ENCODE measurements at places on chromosomes 4 and X. TPM values are rescaled to one million over a fixed set of nuclear protein-coding genes. Genes with fewer than 3 reads are reported as not detected.

TMPRSS11D gene
- total RNA-seq, result not detected

APELA gene
- total RNA-seq, result not detected

MEPE gene
- not detected for total RNA-seq

PROM1 gene
- total RNA-seq, result 2.9 TPM

G3BP2 gene
- 71.2 TPM for total RNA-seq

IRAK1 gene
- 40.6 TPM for total RNA-seq

SMR3B gene
- not detected for total RNA-seq

HERC5 gene
- total RNA-seq, result 2.6 TPM

RBMXL3 gene
- not detected for total RNA-seq

MAGEC2 gene
- not detected for total RNA-seq

GRCh38 chr4:159141193-159141592 is 38.3 kb downstream of the RAPGEF2 start:
- DNase-seq, result no peak

DNA sequence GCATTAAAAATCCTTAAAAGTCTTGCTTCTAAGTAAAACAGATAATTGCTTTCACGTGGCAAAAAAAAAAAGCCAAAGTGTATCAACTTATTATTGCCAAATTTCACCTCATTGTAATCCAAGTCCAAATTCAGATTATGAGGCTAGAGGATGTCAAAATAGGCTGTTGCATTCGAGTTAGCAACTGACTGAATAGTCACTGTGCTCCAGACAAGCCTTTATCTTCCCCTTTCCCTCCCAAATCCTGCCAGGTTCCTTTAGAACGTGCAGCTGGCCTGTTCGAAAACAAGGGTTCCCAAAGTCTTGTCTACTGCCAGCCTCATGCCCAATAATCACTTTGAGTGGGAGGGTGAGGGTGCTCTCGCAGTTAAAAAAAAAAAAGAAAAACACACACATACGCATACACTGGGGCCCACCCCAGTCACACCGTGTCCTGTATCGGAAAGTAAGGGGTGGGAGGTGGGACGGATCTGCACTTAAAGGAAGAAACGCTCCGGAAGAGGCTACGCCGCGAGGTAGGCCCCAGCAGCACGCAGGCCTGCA is 603 bp downstream of the MAD2L1 start:
- DNase-seq, result no peak

- DNase-seq, result no peak
Observed at GRCh38 chr4:169756971-169757574, 671 bp downstream of the HPF1 start.

DNA sequence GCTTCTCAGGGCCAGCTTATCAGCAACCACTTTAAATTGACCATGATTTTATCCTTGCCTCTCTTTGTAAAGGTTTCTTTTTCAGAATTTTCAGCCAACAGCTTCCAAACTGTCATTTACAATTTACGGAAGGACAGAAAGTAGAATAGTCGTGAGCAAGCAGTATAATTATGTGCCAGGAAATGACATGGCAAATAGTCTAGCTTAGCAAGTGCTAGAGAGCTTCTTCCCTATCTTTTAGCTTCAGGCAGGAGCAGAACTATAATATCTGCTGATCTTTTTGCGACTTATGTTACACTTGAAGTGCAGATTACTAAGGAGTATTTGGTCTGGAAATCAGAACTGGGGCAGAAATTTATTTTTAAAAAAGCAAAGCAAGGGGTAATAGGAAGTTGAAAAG is 123.0 kb upstream of the AP1S2 start:
- DNase-seq, result no peak

- DNase-seq, result peak; percentile 19
Observed at GRCh38 chrX:102899940-102900916, 36.8 kb upstream of the RAB40AL start.

- no peak for DNase-seq
Observed at GRCh38 chr4:1604181-1604705, 79.9 kb downstream of the FAM53A start.

DNA sequence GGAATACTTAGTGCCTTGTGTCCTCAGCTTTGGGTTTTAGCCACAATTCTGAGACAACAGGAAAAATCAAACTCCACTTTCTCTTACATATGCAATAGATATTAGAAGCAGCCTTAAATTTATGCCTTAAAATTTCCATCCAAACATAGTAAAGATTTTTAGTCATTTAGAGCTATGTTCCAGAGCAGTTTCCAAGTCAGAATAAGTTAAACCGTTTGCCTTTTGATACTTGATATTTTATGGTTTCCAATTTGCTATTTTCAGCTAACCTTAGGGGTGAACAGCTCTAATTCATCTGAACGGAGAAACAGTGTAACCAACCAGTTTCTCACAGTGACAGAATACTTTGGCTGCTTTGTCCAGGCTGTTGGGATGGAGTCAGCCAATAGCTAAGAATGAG is 125.8 kb upstream of the RXFP1 start:
- no peak for DNase-seq

GRCh38 chr4:95610061-95610569 is 61.3 kb upstream of the UNC5C start:
- no peak for DNase-seq

- DNase-seq, result no peak
Observed at GRCh38 chr4:80207172-80207583, 9.9 kb downstream of the PRDM8 start.

GRCh38 chr4:159250751-159251325 is 148.0 kb downstream of the RAPGEF2 start:
- DNase-seq, result no peak

- no peak for DNase-seq
Observed at GRCh38 chr4:158179465-158179864, 6.6 kb upstream of the GASK1B start.

DNA sequence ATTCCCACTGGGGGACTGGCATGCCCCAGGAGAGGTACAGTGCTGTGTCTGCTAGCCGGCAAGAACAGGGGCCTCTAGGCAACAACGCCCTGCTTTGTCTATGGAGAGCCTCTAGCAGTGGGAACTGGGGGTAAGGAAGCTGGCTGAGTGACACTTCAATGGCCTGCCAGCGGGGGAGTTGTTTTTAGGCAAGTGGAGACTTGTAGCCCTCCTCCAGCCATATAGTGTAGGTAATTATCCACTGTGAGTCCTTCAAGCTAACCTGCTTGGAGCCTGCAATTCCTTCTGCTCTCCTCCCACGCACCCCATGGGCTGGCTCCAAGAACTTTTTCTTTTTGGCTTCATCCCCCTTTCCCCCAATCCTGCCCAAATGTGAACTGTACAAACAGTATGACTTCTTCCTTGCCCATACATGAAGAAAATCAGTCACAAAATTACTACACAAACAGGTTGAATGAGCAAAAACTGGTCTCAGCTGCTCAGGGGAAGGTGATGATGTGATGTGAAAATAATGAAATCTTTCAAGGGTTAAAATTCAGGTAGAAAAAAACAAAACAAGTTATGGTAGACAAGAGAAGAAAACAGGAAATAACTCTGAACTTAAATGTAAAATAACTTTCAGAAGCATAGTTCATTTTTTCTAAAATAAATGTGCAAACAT is 33.1 kb downstream of the LEF1 start:
- DNase-seq, result no peak

- DNase-seq, result no peak
Observed at GRCh38 chrX:83892433-83892832, 31.5 kb downstream of the CYLC1 start.

DNA sequence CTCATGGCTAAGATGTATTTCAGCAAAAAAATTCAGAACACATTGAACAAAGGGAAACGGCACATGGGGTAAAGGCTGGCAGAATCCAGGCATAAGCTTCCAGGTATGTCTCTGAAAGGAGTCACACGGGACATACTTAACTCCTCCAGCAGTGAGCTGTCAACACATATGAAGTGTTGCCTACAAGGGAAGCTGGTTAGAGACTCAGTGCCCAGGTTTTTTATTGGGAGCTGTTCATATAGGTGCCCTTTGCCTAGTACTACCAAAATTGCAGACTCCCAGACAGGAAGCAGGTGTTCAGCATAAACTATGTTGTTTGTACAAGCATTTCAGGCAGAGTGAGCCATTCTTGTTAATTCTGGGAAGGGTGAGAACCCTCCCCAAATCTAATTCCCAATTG is 77.4 kb upstream of the PUDP start:
- no peak for DNase-seq

DNA sequence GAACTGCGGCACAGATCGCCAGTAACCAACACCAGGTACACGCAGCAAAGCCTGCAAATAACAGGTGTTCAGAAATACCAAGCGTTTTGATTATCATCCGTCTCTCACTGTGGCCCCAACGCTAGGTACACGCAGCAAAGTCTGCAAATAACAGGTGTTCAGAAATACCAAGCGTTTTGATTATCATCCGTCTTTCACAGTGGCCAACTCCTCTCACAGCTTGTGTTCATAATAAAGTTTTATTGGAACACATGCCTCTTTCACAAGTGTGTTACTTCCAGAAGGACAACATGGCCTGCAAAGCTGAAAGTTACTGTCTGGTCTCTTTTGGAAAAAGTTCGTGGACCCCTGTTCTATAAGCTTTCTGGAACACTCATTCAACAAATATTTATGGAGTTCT is 153.1 kb downstream of the AFAP1 start:
- DNase-seq, result no peak

DNA sequence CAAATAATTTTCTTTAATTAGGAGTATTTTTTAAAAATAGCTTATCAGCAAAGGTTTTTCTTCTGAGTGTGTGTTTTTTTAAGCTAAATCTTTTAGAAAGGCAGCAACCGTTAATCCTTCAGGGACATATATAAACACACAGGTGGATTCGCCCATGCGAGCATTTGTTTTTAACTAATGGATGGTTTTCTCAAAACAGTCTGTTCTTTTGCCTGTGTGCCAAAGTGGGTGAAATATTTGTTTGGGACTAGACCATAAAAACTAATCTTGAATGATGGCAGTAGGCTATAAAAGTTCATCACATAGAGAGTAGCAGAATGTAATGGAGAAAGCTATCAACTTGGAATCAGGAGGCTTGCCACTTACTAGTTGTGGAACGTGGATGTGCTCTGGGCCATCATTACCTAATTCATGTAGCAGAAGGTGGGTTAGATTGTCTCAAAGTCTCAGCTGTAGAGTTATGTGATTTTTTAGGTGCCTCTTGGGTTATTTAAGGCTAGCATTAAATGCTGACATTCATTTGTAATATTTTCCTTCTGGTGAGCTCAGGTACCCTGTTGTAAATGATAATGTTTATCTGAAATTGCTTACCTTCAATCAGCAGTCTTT is 7.4 kb upstream of the TAPT1 start:
- no peak for DNase-seq

- no peak for DNase-seq
Observed at GRCh38 chr4:87118421-87118820, 102.0 kb downstream of the KLHL8 start.

DNA sequence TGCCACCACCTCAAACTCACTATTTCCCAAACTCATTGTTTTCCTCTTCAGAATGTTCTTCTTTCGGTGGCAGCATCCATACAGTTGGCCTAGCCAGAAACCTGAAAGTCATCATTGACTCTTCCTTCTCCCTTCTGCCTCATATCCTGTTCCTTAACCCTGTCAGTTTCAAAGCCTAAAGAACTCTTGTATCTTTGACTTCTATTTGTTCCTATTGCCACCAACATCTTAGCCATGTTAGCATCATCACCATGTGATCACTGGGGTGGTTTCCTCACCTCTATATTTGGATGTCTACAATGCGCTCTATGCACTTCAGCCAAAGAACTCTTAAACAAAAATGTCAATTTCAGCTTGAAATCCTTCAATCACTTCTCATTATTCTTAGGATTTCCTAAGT is 29.0 kb downstream of the DDX60L start:
- DNase-seq, result no peak

DNA sequence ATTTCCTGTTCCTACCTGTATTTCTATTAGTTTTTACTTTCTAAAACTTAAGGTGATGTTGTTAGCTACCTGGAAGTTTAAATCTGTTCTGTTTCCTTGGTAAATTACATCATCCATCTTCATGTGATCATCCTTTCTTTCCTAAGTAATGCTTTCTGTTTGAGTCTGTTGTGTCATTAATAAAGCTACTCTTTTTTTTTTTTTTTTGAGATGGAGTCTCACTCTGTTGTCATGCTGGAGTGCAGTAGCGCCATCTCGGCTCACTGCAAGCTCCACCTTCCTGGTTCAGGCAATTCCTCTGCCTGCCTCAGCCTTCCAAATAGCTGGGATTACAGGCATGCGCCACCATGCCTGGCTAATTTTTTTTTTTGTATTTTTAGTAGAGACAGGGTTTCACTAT is 73.3 kb downstream of the FIP1L1 start:
- no peak for DNase-seq

DNA sequence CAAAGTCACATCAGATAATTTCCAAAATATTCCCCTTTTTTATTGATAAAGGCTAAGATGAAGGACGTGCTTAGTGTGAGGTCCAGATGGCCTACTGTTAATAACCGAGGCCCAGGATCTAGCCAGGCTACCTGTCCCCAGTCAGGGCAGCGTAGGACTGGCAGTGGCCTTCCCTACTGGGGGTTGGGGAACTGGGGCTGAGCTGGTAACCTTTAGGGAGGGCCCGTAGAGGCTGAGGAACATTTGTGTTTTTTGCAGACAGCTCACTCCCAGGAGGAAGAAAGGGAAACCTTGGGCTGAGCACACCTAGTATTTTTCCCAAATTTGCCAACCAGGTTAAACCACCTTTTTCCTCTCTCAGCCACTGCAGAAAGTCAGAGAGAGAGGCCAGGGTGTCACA is 59.1 kb downstream of the KLF3 start:
- DNase-seq, result no peak

DNA sequence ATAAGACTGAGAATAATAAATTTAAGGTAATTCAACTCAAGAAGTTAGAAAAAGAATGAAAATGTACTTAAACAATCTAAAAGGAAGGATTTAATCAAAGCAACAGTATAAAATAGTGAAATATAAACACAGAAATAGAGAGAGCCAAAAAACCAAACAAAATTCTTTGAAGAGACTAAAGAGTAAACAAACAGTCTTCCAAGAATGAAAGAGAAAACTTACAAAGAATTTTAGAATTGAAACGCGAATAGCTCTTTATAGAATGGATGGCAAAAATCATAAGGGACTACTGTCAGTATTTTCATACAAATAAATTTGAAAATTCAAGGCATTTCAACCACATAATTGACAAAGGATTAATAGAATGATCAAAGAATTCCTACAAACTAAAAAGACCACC is 41.7 kb downstream of the VEGFC start:
- no peak for DNase-seq

GRCh38 chr4:118741301-118741855 is 56.2 kb downstream of the METTL14 start:
- DNase-seq, result no peak

DNA sequence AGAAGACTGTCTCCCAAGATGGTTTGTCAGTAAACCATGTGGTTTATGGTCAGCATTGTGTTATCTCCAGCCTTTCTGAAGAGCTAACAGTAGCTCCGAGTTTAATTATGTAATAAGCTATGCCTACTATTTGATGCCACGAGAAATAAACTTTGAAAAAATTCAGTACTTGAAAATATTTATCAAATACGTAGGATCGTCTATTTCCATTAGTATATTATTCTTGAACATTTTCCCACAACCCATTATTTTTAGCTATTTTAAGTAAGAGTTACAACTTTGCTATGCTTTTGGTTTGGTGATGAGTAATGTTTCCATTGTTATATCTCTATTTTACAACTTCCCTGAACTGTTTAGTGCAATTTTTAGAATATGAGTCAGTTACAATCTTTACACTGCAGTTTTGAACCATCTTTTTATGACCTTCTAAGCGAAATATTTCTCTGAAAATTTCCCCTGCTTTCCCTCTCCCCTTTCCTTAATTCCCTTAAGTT is 44.5 kb upstream of the TRIM2 start:
- no peak for DNase-seq

All from left ventricle myocardium inferior (tissue), 1 donor.